Left ventricle myocardium superior (tissue), 1 donor: ENCODE measurements at places on chromosomes 11 and 22.

DNA sequence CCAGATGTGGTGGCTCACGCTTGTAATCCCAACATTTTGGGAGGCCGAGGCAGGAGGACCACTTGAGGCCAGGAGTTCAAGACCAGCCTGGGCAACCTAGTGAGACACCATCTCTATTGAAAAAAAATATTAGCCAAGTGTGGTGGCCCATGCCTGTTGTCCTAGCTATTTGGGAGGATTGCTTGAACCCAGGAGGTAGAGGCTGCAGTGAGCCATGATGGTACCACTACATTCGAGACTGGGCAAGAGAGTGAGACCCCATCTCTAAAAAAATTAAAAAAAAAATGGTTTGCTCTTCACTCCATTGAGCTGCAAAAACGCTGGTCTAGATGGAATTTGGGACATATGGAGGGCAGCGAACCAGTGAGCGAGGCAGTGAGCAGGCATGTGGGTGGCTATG lies 21.6 kb upstream of the SOX10 start:
- no peak for DNase-seq

GRCh38 chr11:85464283-85464682 lies 162.9 kb downstream of the DLG2 start:
- DNase-seq: no peak

DNA sequence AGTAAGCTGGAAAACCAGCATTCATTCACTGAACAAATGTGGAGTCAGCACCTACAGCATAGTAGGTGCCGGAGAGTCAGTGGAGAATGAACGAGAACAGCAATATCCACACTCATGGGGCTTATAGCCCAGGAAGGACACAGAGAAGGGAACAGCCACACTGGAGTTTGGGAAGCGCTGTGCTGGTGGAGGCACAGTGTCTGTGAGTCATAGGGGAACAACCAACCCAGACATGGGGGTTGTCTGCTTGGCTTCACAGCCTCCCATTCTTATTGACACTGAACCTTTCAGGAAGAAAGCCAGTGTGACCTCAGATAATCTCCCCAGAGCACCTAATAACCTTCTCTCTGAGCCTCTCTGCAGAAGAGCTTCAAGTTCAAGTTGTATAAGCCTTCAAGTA lies 56.6 kb upstream of the UBASH3B start:
- DNase-seq: no peak

- no peak for DNase-seq
These were observed 39.6 kb upstream of the WEE1 start for GRCh38 chr11:9533736-9534473.

DNA sequence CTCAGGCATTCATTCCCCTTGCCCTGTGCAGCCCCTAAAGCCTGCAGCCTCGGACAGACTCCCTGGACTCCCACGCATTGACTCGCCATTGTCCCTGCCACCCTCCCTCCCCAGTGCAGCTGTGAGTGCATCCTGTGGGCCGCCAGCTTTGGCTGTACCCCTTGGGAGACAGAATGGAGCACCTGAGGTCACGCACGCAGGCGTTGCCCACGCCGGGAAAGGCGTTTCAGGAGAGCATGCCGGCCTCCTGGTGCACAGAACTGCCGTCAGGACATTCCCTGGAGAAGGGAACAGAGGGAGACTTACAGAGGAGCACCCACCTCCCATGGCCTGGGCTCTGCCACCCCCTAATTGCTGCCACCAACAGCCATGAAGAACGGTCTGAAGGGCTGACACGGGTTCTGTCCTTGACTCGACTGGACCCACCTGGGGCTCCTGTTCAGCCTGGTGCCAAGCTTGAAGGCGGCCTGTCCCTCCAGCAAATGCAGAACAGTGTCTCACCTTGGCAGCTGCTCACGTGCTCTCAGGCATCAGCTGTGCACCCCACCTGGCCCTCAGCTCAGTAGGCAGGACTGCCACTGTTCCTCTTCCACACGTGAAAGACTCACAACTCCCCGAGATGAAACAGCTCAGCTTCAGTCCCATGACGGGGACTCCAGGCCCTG lies 503.8 kb downstream of the BRD1 start:
- no peak for DNase-seq

- DNase-seq: no peak
These were observed 331.4 kb upstream of the RAG2 start for GRCh38 chr11:36929401-36929800.

DNA sequence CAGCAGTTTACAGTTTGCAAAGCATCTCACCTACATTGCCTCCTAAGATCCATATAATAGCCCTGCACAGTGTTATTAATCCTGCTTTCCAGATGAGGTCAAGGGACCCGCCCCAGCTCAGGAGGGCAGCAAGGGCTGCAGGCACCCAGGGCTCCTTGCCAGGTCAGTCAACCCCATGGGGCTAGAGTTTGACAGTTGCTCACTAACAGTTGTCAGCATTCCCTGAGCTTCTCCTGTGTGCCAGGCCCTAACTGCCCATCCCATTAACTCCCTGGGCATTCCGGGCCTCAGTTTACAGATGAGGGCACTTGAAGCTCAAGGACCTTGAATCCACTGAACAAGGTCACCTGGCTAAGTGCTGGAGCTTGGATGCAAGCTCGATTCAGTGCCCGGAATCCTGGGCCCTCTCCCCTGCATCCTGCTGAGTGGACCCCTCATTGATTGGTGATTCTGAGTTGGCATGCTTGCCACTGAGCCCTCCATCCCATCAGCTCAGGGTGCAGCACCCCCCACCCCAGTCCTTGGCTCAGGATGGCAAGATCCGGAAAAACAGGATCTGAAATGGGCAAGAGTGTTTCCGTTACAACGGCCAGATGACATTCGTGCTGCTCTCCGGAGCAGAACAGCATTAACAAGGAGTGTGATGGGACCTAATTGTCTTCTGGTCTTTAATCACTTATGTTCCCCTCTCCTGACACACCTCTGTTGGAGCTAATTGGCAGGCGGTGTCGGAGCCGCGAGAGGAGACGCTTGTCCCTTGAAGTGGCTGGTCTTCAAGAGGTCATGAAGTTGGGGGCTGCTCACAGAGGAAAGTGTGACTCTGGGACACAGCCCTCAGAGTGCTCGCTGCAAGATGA lies 87.4 kb upstream of the SHISAL1 start:
- peak; percentile 7 for DNase-seq

- DNase-seq: no peak
These were observed 62.9 kb downstream of the LRP5 start for GRCh38 chr11:68375337-68375736.

- no peak for DNase-seq
These were observed 160.9 kb downstream of the TBC1D22A start for GRCh38 chr22:46923394-46923793.

GRCh38 chr11:44970293-44970692 lies 19.6 kb upstream of the TP53I11 start:
- no peak for DNase-seq

GRCh38 chr22:50469377-50470305 lies 5.2 kb downstream of the SBF1 start:
- peak; percentile 64 for DNase-seq

- DNase-seq: no peak
These were observed 21.0 kb downstream of the GUCY1A2 start for GRCh38 chr11:106997227-106997626.

DNA sequence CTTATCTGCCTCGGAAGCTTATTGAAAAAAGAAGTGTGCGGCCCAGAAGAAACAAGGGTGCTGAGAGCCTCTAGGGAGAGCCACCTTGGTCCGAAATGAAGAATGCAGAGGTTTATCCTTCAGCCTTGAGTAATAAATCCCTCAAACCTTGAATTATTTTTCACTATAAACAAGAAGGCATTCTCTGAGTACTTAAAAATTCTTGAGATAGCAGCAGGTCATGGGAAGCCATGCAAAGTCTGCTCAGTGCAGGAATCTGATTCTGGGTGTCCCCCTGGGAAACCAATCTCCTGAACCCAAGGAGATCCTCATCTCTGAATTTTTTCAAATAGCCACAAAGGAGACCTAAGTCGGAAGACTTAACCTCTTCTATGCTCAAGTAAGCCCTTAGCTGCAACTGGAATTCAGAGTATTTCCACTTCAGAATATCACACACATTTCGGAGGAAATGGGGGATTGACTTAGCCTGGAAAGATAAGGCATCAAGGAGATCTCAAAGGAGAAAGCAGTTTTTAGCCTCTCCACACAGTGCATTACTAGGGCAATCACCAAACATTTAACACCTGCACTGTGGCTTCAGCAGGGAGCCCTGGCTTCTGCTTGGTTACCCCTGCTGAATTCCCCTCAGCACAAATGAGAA lies 365.0 kb downstream of the ETS1 start:
- no peak for DNase-seq

DNA sequence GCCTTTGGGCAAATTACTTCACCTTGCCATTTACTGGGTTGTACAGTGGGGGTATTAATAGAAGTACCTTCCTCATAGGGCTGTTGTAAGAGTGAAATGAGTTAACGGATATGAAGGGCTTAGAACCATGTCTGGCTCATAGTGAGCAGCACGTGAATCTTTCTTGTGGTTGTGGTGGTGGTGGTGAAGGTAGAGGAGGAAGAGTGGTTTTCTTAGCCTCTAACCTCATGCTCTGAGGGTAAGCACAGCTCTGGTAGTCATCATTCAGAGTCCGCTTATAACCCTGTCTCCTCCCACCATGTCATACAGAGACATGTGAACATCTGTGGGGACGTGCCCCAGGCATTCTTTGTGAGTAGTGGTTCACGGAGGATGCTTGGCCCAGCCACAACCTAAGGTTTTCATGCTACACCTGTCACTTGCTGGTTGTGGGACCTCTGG lies 43.6 kb downstream of the TEAD1 start:
- DNase-seq: no peak

- no peak for DNase-seq
These were observed 55.2 kb upstream of the SYT13 start for GRCh38 chr11:45341372-45341771.

GRCh38 chr22:49899530-49899929 lies 18.7 kb downstream of the ALG12 start:
- no peak for DNase-seq
